CD8-positive, alpha-beta memory T cell (primary cell): ENCODE measurements at places on chromosomes 2 and 18.
A peak's percentile ranks its signal among the peaks of the same experiment; 100 is the strongest.

DNA sequence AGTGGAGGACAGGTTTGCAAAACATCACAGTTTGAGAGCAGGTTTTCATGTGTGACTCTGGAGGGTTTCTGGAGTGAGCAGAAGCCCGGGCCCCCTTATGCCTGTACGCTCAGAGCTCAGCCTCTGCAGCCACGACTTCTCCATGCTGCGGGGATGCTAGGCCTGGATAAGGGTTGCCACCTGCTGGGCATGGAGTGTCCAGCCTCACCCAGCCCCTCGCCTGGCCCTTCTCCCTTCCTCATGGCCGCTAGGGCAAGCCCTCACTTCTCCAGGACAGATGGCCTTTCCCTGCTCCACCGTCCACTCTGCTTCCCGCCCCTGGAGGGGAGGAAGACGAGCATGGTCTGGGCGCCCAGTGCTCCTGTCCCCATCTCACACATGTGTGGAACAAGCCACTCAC lies 318.7 kb downstream of the GBX2 start:
- no peak for DNase-seq

DNA sequence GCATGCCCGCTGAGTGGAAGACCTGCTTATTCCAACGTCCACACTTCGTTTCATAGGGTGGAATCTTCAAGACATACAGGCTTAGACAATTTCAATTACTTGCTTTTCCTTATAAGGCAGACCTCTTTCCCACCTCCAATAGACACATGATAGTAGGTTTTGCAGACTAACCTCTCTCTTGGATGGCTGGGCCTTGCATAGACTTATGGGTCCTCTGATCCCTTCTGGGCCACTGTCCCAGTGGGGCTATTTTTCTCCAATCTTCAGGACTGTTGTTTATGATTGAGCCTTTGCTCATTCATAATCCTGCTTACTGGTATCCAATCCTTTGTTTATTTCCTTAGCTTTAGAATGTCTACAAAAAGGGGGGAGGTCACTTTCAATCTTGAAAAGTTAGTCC lies 138.9 kb downstream of the FAM210A start:
- no peak for DNase-seq

DNA sequence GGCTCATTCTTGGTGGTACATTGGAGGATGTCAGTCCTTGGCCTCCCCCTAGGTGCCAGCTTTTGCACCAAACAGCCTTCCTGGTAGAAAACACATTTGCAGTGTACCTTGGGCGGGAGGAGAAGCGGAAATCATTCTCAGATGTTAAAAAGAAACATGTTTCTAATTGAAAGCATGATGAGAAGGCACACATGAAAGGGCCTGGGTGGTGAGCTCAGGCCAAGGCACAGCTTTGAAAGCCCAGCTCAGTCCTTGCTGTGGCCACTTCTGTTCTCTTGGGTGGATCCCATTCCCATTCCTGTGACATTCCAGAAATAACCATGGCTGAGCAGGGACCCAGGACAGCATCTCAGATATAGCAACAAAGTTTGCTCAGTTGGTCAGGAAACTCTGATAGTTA lies 71.5 kb downstream of the LTBP1 start:
- DNase-seq, result no peak

DNA sequence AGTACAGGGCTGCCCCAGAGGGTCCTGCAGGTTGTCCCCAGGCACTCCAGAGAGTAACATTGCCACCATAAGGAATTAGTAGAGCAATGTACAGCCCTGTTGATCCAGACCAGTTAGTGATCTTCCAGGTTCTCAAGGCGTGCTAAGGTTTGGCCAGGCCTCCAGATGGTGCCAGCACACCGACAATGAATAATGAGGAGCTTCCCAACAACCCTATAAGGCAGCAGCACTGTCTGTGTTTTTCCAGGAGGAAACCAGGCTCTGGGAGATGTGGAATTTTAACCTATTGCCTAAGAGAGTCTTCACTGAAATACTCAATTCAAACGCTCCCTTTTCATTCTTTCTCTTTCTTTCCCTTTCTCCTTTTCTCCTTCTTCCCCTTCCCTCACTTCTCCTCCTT lies 122.1 kb downstream of the MGAT5 start:
- DNase-seq, result no peak

DNA sequence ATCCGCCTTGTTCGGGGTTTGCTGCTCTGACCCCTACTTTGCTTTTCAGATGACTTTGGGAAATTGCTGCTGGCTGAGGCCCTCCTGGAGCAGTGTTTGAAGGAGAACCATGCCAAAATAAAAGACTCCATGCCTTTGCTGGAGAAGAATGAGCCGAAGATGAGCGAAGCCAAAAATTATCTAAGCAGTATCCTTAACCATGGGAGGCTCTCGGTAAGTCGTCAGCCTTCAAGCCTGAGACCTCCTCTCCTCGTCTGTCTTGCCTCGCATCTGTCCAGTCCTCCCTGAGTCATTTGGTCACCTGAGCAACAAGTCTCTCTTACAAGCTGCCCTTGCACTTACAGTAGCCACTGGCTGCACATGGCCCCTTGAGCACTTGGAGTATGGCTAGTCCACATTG lies 34.7 kb upstream of the MCFD2 start:
- DNase-seq, result no peak

- DNase-seq, result no peak
Measured at GRCh38 chr2:164913640-164914350, 41.5 kb downstream of the SLC38A11 start.

DNA sequence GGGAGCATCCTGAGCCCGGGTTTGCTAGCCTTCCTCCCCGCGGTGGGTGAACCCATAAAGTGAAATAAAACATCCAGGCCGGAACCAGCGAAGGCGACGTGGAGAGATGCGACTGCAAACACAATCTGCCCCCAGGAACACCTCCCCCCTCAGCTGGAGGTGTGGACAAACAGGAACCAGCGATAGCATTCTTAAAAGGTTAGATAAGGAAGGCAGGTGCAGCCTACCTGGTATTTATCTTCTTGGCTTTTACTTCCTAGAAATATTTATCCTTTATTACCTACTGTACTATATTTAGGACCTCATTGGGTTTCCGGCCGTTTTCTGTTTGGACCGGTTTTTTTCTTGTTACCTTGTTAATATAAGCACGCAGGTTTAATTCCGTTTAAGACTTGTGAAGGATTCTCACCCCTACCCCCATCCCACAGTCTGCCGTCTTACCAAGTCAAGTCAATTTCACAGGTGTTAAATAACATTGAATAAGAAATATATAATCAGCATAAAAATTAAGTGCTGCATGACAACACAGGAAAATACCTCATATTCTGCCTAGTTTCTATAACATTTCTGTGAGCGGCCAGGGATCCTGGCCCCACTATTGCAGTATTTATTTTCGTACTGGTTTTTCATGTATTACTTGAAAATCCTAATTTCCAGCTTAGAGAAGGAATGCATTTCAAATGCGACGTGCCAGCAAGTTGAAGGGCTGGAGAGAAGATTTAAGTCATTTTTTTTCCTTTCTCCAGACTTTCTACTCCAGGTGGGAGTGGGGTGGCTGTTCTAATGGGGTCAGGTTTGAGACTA lies 224.0 kb upstream of the ID2 start:
- DNase-seq, result peak; percentile 57

- no peak for DNase-seq
Measured at GRCh38 chr2:97645112-97645694, 659 bp upstream of the COX5B start.
